Stimulated activated CD8-positive, alpha-beta memory T cell treated with anti-CD3 and anti-CD28 coated beads, Interleukin-4, amount 100 ng/mL, for 1 hour (primary cell): ENCODE measurements at places on chromosomes 6 and 20.

GRCh38 chr6:160750276-160750689 lies 48.2 kb downstream of the PLG start:
- no peak for DNase-seq

- DNase-seq, result no peak
These were observed 28.4 kb upstream of the RIN2 start for GRCh38 chr20:19729672-19730071.

GRCh38 chr6:151803743-151804142 lies 3.7 kb upstream of the ESR1 start:
- DNase-seq, result no peak

DNA sequence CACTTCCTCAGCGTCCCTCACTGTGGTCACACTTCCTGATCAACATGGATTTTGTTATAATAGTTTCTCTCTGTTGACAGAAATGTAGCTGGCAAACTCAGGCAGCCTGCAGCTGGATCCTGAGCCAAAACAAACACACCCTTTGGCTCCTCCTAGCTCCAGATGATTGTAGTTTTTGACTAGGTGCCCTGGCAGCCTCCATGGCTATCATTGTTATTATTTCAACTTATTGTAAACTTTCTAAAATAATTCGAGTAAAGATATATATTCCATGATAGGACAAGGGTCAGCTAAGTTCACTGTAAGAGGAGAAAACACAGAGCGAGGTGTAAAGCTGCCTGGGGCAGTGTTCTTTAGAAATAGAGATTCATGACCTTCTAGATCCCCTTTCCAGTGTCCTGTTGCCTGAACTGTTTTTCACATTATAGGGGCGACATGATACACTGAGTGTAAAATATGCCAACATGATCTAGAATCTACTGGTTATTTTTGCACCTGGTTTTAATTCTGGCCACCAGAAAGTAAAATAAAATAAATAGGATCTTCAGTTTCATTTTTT lies 98.2 kb upstream of the HDGFL1 start:
- DNase-seq, result no peak

DNA sequence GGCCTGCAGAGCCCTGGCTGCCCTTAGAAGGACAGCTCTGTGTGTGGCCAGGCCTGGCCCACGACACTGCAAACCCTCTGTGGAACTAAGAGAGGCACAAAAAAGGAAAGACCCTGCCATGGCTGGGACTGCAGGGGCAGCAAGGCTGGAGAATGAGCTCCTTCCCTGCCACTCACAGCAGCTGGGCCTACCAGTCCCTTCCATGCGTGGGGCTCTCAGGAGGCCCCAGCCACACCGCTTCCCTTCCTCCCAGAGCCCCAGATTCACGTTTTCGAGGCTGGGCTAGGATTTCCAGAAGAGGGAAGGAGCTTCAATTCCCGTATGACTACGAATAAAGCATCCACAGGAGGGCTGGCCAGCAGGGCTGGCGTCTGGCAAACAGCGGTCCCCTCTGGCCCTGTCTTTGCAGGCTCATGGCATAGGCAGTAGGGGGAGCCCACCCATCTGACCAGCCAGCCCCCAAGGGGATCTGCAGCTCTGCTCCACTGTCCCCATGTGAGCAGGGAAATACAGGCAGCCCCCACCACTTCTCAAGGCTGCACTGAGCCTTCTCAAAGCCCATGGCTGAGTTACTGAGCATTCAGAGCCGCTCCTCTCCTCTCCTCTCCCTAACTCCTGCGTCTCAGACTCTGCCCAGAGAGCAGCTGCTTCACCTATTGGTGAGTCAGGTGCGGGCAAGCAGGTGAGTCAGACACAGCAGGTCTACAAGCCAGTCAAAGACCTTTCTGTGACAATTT lies 53.1 kb downstream of the NINL start:
- no peak for DNase-seq

DNA sequence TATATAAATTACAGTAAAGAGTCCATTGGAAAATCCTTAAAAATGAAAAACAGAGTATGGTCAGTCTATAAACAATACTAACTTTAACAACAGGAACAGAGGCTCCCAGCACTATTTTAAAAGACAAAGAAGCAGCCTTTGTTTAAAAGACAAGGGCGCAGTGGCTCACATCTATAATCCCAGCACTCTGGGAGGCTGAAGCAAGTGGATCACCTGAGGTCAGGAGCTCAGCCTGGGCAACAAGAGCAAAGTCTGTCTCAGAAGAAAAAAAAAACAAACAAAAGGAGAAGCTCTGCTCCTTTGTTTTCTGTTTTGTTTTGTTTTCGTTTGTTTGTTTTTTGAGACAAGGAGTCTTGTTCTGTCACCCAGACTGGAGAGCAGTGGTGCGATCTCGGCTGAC lies 89.4 kb downstream of the DTNBP1 start:
- no peak for DNase-seq

- DNase-seq, result no peak
These were observed 147.1 kb downstream of the TAF4 start for GRCh38 chr20:61918548-61918947.

- DNase-seq, result no peak
These were observed 816 bp upstream of the MAN1A1 start for GRCh38 chr6:119350202-119350951.

- no peak for DNase-seq
These were observed 32.5 kb downstream of the NT5E start for GRCh38 chr6:85482206-85482904.

DNA sequence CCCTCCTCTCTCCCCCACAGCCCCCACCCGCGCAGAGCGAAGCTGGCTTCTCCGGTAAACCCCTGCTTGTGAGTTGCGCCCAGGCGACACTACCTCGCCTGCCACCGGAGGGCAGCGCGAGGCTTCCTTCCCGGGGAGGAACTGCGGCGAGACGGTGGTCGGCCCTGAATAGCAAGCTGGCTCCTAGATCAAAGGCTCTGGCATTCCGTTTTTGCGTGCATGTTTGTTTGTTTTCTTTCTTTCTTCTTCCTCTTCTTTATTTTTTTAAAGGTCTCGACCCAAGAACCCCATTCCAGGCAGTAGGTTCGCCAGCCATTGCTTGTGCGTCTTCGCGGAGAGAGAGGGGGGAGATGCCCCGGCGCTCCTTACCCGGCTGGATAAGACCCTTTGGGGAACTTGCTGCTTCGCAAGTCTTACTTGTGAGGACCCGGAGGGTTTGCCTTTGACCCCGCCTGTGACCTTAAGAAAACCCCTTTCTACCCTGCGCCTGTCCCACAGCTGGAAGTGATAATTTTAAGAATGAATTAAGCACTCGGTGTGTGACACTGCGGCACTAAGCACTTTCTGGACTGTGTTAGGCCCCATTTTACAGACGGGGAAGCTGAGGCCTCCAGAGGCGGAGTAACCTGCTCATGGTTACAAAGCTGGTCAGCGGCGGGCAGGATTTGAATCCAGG lies 92.7 kb upstream of the SIRPA start:
- DNase-seq, result no peak

DNA sequence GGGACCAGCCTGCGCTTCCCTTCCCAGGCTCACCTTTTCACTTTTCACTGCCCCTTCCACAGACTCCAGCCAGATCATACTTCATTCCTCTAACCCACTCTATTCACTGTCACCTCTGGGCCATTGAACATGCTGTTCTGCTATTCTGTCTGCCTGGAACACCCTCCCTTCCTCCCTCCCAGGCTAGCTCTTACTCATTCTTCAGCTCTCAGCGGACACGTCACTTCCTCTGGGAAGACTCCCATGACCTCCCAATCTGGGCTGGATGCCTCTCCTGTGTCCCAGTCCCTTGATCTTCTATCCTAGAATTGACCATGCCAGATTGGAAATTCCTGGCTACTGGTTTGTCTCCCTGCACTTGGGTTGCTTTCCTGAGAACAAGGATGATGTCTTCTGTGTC lies 5.0 kb downstream of the SLC12A5 start:
- DNase-seq, result no peak

- no peak for DNase-seq
These were observed 814 bp upstream of the ADNP start for GRCh38 chr20:50932016-50932485.

- no peak for DNase-seq
These were observed 203.7 kb downstream of the CDKAL1 start for GRCh38 chr6:20737912-20738311.

DNA sequence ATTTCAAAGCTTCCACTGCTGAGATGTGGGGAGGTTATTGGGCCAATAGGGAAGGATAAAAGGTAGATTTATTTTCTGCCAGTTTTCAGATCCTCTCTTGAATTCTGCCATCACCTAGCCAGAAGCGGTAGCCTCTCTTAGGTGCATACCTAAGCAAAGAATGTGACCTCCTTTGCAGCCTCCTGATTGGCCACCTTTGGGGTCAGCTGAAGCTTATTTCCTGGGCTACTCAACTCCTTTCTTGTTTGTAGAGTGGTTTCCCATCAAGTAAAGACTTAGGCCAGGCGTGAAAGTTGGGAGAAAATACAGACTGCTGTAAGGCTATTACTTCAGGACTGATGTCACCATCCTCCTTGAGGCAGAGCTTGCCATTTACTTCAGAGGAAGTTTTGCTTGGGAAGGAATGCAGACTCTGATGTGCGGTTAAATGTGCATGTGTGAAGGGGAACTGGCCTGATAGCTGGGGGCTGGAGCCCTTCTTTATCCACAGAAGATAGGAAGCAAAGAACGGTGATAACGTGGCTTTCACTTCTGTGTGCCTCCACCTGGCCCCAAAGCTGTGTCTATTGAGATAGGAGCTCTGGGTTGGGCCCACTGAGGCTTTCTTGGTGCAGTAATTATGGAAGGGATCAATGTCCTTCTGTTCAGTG lies 70.1 kb downstream of the TRMT11 start:
- no peak for DNase-seq

- no peak for DNase-seq
These were observed 13.4 kb upstream of the SLC17A2 start for GRCh38 chr6:25943887-25944286.

DNA sequence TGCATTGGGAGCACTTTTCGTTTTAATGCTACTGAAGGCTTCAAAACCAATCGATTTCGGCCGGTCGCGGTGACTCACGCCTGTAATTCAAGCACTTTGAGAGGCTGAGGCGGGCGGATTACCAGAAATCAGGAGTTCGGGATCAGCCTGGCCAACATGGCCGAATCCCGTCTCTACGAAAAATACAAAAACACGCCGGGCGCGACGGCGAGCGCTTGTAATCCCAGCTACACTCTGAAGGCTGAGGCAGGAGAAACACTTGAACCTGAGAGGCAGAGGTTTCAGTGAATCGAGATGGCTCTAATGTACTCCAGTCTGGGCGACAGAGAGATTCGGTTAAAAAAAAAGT lies 58.4 kb downstream of the TRIM38 start:
- no peak for DNase-seq

- DNase-seq, result no peak
These were observed 197.0 kb downstream of the DLL1 start for GRCh38 chr6:170093658-170094596.

GRCh38 chr6:151822252-151823111 lies 15.0 kb downstream of the ESR1 start:
- no peak for DNase-seq

- DNase-seq, result no peak
These were observed 245.2 kb downstream of the PREX1 start for GRCh38 chr20:48582673-48582985.

DNA sequence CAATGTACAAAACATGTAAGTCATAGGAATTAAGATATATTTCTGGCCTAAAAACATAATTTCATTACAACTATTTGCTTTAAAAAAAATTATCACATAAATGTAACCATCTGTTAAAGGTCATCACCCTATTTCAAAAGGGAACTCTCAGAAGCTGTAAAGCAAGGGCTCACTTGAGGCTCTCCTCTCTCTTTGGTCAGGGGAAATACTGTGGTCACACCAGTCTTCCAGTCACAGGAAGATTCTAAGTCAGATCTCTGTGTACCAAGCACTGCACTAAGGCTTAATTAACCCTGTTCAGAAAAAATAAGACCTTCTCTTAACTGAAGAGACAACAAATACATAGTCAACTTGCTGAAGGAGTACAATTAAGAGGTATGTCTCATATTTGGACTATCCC lies 75.6 kb downstream of the MMS22L start:
- DNase-seq, result no peak

GRCh38 chr20:49685809-49686208 lies 27.9 kb downstream of the B4GALT5 start:
- DNase-seq, result no peak

DNA sequence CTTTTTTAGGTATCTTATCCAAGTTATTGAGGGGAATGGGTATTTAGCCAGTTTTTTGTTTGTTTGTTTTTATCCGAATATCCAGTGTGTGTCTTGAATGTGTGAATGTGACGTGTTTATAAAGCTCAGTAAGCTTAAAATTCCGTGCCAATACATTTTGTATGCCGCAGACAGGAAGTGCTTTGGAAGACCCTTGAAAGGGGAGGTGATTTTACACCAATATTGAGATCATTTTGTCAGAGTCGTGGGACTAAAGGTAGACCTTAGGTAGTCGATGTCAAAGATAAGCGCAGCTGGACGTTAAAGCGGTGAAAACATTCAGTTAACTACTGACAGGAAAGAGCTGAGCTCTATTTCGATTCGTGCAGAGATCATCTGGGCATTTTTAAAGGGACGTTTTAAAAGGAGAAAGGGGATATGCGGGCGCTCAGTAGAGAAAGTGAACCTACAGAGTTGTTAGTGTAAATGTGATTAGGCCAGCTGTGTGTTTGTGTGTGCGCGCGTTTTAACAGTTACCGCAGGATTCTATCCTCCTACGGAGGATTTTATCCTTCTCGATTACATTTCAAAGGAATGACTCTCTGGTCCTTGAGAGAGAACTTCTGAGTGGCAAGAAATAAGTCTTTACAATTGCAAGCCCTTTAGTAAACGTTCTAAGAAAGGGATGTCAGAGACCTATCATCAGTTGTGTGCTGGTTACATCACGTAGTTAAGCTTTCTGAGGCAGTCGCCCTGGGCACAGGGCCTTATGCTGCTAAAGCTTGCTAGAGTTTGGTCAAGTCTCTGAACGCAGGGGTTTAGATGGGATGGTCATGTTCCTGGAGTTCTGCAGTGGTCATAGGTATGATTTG lies 625 bp upstream of the ECHDC1 start:
- DNase-seq, result no peak

DNA sequence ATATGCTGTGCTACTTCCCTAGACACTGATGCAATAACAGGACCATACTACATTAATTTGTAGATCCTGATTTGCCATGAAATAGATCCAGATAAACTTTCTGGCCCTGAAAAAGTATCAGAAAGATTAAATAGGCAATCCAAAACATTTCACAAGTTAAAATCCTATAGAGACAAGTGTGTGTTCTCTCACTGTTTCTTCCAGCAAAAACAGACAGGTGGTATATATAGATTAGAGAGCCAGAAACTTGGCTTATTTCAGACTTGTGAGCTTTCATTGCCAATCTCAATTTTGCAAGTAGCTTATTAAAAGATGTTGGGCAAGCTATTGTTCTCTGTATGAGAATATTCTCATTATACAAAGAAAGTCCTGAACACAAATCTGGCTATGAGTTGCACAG lies 289.1 kb upstream of the MANEA start:
- DNase-seq, result no peak
